Breast epithelium (tissue), 4 donors: ENCODE measurements at places on chromosomes 16 and 17. TPM values are rescaled to one million over a fixed set of nuclear protein-coding genes. Genes with fewer than 3 reads are reported as not detected.

- no peak overlapping the region for H3K4me3 ChIP-seq
- no peaks in the 10 kb centered on the region for H3K27me3 ChIP-seq
- H3K4me1 ChIP-seq, result peaks cover 20% of the 10 kb centered on the region
- no peak overlapping the region for H3K27ac ChIP-seq
- no peaks in the 10 kb centered on the region for H3K36me3 ChIP-seq
Observed at GRCh38 chr17:29115961-29116803, 64.0 kb downstream of the MYO18A start.

GRCh38 chr17:41965694-41966462, 717 bp upstream of the CNP start:
- H3K36me3 ChIP-seq, result no peaks in the 10 kb centered on the region
- no peaks in the 10 kb centered on the region for H3K27me3 ChIP-seq
- H3K4me1 ChIP-seq, result no peaks in the 10 kb centered on the region
- DNase-seq, result peak; percentile 93
- peak overlapping the region; percentile 90 for H3K27ac ChIP-seq

DNA sequence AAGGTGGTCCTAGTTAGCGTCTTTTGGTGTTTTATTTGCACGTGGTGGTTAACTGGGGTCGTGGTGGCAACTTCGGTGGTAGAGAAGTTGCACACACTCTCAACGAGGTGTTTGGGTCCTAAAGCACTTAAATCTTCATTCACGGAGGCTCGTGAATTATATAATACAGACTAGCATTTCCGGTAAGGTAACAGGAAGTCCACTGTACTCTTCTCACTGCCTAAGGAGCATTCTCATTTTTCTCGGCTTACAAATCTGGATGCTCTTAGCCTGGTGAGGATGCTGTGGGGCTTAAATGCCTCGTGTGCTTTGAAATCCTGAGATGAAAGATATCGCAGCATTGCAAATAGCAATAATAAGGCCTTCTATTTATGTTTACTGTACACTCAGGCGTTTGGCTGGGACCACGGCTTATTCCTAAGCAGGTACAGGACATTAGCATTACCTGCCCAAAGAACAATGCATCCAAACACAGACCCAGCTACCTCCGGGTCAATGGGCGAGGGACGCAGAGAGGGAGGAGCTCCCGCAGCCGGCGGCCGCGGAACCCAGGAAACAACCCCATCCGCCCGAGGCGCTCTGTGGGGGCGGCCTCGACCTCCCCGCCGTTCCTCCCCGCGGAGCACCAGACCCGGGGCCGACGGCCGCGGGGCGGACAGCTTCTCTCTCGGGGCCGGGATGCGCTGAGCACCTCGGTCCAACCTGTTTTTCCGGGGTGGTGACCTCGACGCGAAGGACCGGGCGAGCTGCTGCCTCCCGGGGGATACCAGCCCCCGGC, 856 bp downstream of the DNAJA2 start:
- H3K27ac ChIP-seq, result peak overlapping the region; percentile 99
- H3K27me3 ChIP-seq, result no peaks in the 10 kb centered on the region
- H3K36me3 ChIP-seq, result no peaks in the 10 kb centered on the region
- peaks cover 4% of the 10 kb centered on the region for H3K4me1 ChIP-seq
- peak; percentile 56 for DNase-seq

DNA sequence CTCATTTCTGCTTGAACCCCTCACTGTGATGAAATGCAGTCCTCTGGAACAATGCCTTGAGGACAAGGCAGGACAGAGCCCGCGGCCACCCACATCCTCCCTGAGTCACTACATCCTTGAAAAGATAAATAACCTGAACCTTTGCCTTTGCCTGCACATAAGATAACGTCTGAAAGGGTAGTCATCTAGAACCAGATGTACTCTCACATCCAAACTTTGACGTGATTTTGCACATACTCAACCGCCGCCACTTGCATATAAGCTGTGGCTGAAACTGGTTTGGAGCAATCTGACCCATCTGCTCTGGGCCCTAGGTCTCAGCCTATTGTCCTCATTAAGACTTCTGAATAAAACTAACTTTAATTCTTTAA, 252.1 kb downstream of the PHKB start:
- no peak overlapping the region for H3K4me3 ChIP-seq
- DNase-seq, result no peak
- no peaks in the 10 kb centered on the region for H3K4me1 ChIP-seq
- no peaks in the 10 kb centered on the region for H3K27me3 ChIP-seq

DNA sequence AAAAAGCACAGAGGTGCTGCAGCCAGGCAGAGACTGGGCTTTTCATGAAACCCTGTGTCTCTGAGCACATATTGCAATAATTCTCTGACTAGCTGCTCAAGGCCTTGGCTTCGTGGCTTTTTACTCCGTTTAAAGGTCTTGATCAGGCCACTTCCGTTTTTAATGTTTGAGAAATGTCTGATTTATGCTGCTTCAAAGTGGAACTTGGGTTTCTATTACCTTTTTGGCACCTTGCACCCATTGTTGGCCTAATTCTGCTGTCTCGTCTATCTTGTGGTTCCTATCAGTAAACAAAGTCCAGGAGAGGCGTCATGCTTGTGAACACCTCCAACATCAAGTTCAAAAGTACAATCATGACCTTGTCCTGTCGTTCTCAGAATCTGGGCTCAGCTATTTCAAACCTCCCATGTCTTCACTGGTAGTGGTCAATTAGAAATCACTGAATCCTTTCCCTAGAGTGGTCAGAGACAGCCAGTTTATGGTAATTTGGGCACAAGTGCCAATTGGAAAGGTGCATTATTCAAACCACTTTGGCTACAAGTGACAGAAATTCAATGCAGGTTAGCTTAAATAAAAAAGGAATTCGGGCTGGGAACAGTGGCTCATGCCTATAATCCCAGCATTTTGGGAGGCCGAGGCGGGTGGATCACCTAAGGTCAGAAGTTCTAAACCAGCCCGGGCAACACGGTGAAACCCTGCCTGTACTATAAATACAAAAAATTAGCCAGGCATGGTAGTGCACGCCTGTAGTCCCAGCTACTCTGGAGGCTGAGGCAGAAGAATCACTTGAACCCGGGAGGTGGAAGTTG, 33.3 kb upstream of the METTL9 start:
- H3K4me1 ChIP-seq, result no peaks in the 10 kb centered on the region
- H3K27ac ChIP-seq, result no peak overlapping the region
- no peak overlapping the region for H3K4me3 ChIP-seq
- H3K36me3 ChIP-seq, result no peaks in the 10 kb centered on the region

DNA sequence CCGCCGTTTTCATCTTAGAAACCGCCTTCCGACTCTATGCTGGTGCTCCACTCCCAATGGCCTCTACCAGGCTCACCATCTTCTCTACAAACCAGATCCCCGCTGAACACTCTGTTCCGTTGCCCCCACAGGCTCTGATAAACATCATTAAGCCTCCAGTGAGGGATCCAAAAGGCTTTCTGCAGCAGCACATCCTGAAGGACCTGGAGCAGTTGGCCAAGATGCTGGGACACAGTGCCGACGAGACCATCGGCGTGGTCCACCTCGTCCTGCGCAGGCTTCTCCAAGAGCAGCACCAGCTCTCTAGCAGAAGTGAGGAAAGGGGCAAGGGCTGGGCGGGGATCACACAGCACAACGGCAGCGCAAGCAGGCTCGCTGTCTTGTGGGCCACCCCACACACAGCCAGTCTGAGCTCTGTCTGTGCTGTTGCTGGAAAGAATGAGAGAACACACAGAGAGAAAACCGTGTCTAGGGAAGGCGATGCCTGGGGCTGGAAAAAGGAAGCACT, 33.5 kb upstream of the ENDOV start:
- no peak for DNase-seq
- no peaks in the 10 kb centered on the region for H3K27me3 ChIP-seq
- H3K27ac ChIP-seq, result no peak overlapping the region

DNA sequence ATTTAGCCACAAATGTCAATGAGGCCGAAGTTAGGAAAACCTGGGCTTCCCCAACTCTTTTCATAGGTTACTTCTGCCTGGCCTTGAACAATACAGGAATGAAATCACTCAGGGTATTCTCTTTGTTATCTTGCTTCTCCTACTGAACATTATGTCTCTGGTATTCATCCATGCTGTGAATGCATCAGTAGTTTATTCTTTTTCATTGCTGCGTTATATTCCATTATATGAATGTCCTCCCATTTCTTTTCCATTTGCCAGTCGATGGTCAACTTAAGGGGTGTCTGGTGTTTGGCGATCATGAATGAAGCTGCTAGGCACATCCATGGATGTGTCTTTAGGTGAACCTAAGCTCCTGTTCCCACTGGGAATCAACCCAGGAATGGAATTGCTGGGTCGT, 128.3 kb downstream of the CRLF3 start:
- H3K27ac ChIP-seq, result no peak overlapping the region
- H3K36me3 ChIP-seq, result no peaks in the 10 kb centered on the region

- H3K27ac ChIP-seq, result peak overlapping the region; percentile 92
- DNase-seq, result no peak
- H3K4me3 ChIP-seq, result peak overlapping the region; percentile 87
- no peaks in the 10 kb centered on the region for H3K4me1 ChIP-seq
Observed at GRCh38 chr17:1724869-1725641, 551 bp downstream of the WDR81 start.

- no peaks in the 10 kb centered on the region for H3K27me3 ChIP-seq
- no peaks in the 10 kb centered on the region for H3K4me1 ChIP-seq
- H3K36me3 ChIP-seq, result no peaks in the 10 kb centered on the region
- no peak overlapping the region for H3K4me3 ChIP-seq
Observed at GRCh38 chr16:49701789-49702494, 154.0 kb downstream of the ZNF423 start.

PPP1R27 gene
- total RNA-seq, result not detected

SGF29 gene
- total RNA-seq, result 28.8 TPM
